AG04450 (cell line): ENCODE measurements at places on chromosomes 13 and 19.

GRCh38 chr13:108700422-108701170 lies 71.2 kb downstream of the MYO16 start:
- DNase-seq, result peak; percentile 2

GRCh38 chr13:113796964-113797676 lies 38.1 kb downstream of the TMEM255B start:
- no peak for DNase-seq

- DNase-seq, result no peak
Measured at GRCh38 chr19:13652810-13653590, 111.3 kb upstream of the MRI1 start.

GRCh38 chr13:103213152-103213551 lies 146.9 kb upstream of the SLC10A2 start:
- no peak for DNase-seq

- no peak for DNase-seq
Measured at GRCh38 chr13:75635828-75636435, at the start of gene LMO7. Gene LMO7, plus strand, starts transcription at chr13:75636330. Its CDS starts 328 bp downstream, at chr13:75636658.

GRCh38 chr13:26558987-26559386 lies 1.5 kb downstream of the WASF3 start:
- DNase-seq, result no peak

DNA sequence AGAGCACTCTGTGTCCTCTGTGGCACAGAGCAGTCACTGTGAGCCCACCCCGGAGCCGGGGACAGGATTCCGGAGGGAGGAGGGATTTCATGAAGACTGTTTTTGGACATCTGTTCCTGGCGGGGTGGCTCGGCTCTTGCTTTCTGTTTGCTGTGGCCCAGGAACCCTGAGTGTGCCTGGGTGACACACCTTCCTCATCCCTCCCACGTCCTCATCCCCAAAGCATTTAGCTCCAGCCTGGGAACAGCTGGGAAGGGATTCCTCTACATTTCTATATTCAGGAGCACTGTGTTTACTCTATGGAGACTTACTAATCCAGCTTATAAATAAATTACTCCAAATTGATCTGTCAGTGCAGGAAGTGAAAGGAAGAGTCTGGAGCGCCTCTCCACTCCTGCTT lies 97.8 kb upstream of the UBL3 start:
- peak; percentile 61 for DNase-seq

GRCh38 chr19:5430237-5430636 lies 25.0 kb upstream of the ZNRF4 start:
- DNase-seq, result no peak

DNA sequence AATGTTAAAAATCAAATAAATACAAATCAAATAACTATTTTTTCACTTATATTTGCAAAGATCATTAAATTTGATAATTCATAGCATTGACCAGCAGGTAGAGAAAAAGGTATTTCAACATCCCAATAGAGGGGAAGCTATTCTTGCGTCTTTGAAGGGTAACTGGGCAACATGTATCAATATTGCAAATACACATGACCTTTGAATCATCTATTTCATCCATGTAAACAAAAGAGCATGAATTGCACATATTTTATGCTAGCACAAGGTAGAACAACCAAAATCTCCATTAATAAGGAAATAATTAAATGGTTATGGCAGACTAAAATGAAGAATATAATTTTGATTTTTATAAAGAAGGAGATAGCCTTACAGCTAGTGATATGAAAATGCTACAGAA lies 372.8 kb downstream of the GPC5 start:
- DNase-seq, result no peak

DNA sequence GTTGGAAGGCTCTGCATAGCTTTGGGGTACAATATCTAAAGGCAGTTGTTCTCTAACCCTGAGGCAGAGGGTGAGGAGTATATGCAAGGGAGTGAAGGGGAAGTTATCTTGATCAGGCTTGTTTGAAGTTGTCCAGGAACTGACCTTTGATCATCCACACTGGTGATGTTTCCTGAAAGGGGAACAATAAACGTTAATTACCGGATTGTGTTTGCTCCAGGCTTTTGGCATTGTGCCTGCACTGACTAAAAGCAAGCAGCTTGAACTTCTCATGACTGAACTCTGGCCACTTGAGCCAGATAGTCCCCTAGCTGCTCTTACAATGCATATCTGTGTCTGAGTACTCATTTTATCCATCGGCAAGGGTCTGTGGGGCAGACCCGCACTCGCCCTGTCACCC lies 27.0 kb upstream of the ZNF726 start:
- no peak for DNase-seq

DNA sequence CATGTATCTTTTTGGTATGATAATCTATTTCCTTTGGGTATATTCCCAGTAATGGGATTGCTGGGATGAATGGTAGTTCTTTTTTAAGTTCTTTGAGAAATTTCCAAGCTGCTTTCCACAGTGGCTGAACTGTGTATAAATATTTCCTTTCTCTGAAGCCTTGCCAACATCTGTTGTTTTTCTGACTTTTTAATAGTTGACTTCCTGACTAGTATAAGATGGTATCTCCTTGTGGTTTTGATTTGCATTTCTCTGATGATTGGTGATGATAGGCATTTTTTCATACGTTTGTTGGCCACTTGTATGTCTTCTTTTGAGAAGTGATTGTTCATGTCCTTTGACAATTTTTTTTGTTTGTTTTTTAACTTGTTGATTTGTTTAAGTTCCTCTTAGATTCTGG lies 61.6 kb upstream of the PCDH17 start:
- no peak for DNase-seq

GRCh38 chr13:30341815-30342570 lies 34.6 kb upstream of the KATNAL1 start:
- peak; percentile 71 for DNase-seq

DNA sequence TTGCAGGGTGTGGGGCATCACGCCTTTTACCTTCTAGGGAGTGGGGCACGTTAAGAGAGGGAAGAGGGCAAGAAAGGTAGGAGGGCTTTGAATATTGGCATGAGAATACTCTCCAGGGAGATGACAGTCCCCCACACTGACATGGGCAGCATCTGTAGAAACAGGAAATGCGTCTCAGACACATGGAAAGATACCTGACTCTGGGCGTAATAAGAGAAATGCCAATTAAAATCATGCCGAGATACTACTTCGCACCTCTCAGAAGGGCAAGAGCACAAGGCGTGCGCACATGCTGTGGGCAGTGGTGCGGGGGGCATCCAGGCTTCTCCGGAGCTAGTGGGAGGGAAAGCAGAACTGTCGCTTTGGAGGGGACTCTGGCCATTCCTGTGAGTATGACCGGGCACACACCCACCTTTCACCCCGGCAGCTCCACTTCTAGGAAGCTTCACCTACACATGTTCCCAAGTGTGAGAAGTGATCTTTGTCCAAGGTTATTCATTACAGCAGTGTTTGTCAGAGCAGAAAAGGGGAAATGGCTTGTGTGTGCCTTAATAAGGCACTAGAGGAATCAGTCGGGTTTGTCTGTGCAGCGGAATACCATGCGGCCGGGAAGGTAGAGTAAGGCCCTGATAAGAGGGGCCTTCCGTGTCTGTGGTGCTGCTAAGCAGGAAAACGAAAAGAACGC lies 99.5 kb downstream of the SIPA1L3 start:
- no peak for DNase-seq

DNA sequence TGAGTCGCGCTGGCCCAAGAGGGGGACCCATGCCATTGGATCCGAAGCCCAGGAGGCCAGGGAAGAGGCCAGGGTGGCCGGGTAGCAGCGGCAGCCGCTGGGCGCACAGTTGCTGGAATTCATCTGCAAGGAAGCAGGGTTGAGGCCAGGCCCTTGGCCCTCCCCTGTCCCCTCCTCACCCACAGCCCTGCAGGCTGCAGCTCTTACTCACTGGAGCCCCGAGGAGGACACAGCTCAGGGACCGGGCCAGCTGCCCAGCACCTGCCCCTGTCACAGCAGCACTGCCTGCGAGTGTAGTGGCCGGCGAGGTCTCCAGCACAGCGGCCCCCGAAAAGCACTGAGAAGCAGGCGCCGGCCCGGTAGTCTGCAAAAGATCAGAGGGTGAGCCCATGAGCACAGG lies 11.2 kb downstream of the FBN3 start:
- DNase-seq, result no peak

DNA sequence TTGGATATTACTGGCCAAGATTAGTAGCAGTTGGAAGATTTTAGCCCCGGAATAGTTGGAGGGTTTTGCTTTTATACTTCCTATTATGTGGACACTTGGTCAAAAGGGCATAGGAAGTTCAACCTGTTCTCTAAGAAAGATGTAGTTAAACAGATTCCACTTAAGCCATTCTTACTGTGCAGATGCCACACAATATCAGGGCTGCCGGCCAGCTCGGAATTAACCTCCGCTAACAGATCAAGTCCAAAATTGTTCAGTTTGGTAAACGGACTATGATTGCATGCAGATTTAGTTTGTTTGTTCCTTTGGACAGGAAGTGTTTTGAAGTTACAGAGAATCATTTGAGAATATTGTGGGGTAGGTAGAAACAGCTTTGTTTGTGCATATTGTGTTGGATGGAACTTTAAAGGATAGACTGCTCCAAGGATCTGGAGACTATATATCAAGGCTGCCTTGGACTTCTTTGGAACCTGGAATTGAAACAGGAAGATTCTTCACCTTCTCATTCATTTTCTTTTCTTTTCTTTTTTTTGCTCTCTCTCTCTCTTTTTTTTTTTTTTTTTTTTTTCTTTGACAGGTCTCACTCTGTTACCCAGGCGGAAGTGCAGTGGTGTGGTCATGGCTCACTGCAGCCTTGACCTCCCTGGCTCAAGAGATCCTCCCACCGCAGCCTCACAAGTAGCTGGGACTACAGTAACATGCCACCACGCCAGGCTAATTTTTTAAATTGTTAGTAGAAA lies 5.0 kb upstream of the SPRY2 start:
- no peak for DNase-seq

- DNase-seq, result no peak
Measured at GRCh38 chr19:42092350-42092749, 16.4 kb downstream of the ZNF574 start.

GRCh38 chr13:41306271-41307145 lies 4.6 kb upstream of the NAA16 start:
- DNase-seq, result no peak

DNA sequence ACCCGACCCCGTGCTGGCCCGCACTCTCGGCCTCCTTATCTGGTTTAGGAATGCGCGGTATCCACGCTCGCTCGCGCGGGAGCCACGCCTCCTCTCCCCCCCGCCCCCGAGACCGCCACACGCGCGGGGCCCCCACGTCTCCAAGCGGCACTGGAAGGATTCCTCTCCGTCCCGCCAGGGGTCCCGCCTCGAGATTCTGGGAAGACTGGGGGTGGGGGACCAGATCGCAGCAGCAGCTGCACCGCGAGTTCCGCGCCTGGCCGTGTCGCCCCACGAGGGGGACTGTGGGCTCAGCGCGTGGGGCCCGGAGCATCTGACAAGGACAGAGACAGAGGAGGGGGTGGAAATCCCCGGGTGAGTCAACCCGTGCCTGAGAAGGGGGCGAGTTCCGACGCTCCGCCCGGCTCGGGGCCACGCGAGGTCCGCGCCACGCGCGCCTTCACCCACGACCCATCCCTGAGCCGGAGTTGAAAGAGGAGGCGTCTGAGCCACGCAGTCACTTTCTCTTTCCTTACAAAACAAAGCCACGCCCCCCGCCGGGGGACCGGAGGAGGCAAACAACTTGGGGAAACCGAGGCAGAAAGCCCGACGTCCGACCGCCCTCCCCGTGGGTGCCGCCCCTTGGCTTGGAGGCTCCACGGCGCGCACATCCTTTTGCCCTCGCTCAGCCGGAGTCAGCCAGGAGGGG lies 814 bp downstream of the S1PR2 start:
- no peak for DNase-seq

GRCh38 chr13:74450964-74451363 lies 316.8 kb upstream of the KLF12 start:
- no peak for DNase-seq

GRCh38 chr13:113122550-113123225 lies at the start of gene F10:
Gene F10, plus strand, starts transcription at chr13:113122799. Its CDS starts 57 bp downstream, at chr13:113122856.
- peak; percentile 39 for DNase-seq

GRCh38 chr19:34269081-34269480 lies 14.7 kb downstream of the GARRE1 start:
- no peak for DNase-seq

- no peak for DNase-seq
Measured at GRCh38 chr13:44300895-44301638, 72.6 kb upstream of the SERP2 start.

GRCh38 chr13:111143865-111144540 lies 28.9 kb downstream of the ARHGEF7 start:
- no peak for DNase-seq

GRCh38 chr19:16328824-16329482 lies 4.3 kb downstream of the KLF2 start:
- no peak for DNase-seq

GRCh38 chr13:25915840-25916518 lies 135.8 kb downstream of the SHISA2 start:
- no peak for DNase-seq

DNA sequence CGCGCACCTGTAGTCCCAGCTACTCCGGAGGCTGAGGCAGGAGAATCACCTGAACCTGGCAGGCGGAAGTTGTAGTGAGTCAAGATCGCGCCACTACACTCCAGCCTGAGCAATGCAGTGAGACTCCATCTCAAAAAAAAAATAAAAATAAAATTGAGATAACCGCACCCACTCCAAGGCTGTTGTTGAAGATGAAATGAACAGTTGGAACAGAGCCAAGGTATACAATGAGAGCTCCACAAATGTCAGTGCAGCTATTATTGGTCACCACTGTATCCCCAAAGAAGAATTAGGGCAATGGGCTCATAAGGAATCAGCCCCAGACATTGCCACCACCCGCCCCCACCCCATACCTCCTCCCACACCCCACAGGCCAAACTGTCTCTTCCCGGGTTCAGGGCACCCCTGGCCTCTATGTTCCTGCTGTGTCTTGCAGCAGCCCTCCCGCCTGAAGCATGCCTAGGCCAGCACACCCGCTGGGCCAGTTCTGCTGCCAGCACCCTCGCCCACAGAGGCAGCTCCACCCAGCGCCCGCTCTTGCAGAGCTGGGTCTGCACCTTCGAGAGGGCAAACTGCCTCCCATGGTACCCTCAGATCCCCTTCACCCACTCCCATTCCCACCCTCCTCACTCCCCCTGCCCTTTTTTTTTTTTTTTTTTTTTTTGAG lies 3.5 kb upstream of the S1PR5 start:
- no peak for DNase-seq

- peak; percentile 3 for DNase-seq
Measured at GRCh38 chr13:97849305-97849704, 104.2 kb upstream of the IPO5 start.

DNA sequence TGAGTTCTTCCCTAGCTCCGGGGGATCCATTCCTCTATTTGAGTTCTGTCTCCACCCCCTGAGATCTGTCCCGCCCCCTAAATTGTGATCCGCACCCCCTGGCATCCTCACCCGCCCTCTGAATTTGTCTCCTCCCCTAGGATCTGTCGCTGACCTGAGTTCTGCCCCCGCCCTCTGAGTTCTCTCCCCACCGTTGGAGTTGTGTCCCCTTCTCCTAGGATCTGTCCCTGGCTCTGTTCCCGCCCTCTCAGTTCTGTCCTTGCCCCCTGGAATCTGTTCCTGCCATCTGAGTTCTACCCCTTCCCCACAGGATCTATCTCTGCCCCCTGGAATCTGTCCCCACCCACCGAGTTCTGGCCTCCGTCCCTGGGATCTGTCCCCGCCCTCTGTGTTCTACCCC lies 1.0 kb upstream of the SLC17A7 start:
- DNase-seq, result no peak
